GM13976 (cell line): ENCODE measurements at places on chromosomes 11 and 22.
A peak's percentile ranks its signal among the peaks of the same experiment; 100 is the strongest.

DNA sequence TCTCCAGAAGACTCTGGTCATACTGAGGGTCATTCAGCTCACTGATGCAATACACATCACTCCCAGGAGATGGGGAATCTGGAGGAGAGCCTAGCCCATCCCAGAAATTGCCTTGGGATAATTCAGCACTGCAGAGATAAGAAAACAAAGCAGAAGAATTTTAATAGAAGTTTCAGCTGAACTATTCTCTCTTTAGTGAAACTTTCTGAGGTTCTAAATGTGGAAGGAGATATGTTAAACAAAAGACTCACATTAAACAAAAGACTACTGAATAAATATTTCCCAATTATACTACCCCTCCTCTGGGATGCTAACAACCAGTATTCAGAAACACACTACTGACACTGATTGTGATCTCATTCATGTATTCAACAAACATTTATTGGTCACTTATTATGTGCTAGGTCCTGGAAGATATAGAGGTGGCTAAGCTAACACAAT is 47.8 kb downstream of the C2CD3 start:
- no peak for DNase-seq

DNA sequence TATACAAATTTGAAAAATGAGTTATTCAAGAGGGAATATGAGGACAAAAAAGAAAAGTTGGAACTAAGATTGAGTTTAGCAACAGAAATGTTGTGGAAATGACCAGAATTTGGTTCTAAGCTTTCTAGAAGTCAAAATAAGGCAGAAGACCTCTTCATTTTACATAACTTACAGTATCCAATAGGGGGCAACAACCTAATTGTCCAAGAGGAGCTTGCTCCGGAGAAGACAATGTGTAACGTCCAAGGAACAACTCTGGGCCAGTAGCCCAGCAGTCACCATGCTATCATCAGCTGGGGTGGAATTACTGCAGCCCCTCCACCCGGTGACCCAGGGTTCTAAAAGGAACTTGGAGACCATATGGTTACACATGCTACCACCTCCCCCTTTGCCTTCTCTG is 14.1 kb downstream of the CNTF start:
- no peak for DNase-seq

- DNase-seq = no peak
Observed at GRCh38 chr11:10500757-10501684, 40.0 kb downstream of the RNF141 start.

DNA sequence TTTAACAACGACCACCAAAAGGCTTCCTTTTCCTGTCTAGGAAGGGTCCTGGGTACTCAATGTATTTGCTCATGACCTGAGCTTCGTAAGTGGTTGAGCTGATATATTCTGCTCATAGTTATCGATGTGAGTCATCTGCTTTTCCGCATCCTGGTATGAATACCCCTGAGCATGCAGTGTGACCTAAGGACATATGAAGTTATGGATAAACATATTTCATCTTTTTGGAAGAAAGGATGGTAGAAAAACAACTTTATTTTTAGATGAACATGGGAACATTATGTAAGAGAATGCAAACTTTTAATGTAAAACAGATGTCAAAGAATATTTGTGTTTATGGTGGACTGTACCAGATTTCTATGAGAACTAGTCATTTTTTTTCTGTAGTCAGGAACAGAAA is 28.4 kb downstream of the TRPC6 start:
- DNase-seq = no peak

DNA sequence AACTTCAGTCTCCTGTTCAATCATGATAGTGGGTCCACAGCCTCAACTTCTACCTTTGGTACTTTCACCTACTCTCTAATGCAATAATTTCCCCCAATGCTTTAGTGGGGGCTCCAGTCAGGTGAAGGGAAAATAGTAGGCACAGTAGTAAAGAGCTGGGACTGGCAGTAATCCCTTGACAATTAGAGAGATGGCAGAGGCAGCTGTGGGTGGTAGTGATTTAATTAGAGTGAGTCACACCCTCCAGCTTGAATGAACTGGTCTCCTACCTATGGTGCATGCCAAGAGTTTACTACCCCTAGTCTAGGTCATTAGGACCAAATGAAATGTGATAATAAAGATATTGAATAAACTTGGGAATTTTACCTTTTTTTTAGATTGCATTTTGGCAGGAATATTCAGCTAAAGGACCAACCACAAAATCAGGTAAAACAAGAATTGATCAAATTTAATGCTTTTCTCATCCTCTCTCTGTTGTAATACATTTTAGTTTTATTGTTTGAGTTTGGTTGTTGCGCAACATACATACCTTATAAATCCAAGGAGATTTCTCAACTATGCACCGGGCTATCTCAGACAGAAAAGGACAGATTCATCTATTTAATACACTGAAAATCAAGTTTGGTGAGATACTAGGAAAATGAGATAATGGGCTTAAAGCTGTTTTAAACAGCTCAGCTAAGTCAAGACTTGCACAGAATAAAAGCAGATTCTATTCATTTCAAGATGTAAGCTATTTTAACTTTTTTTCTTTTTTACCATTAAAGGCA is 9.0 kb downstream of the PRRG4 start:
- DNase-seq = no peak

GRCh38 chr22:20777420-20778177 is 3.7 kb downstream of the SERPIND1 start:
- DNase-seq = no peak

GRCh38 chr11:95248666-95249467 is 17.9 kb upstream of the SESN3 start:
- DNase-seq = peak; percentile 16

DNA sequence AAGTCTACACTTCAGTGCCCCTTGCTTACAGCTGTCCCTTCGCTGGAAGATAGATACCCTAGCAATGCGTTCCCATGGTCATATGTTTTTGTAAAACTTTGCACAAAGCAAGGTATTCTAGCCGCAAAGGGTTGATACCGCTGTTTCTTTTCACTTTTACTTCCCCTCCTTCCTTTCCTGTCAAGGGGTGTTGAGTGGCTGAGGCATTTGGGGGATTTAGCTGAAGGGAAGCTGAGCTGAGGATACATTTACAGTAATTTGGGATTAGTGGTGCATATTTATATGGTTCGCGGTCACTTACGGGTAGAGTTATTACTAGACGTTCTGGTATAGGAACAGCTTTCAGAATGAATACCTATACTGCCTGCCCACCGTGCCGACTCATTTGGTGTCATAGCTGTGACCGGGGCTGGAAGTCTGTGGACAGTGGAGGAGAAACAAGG is 86.9 kb upstream of the WNT11 start:
- no peak for DNase-seq

- DNase-seq = no peak
Observed at GRCh38 chr22:47367993-47368945, 605.8 kb downstream of the TBC1D22A start.

GRCh38 chr22:25880524-25880923 is 138.5 kb downstream of the MYO18B start:
- DNase-seq = no peak

GRCh38 chr22:45426387-45426786 is 12.9 kb downstream of the RIBC2 start:
- no peak for DNase-seq

GRCh38 chr11:1157341-1157644 is 460 bp upstream of the MUC5AC start:
- DNase-seq = peak; percentile 24

DNA sequence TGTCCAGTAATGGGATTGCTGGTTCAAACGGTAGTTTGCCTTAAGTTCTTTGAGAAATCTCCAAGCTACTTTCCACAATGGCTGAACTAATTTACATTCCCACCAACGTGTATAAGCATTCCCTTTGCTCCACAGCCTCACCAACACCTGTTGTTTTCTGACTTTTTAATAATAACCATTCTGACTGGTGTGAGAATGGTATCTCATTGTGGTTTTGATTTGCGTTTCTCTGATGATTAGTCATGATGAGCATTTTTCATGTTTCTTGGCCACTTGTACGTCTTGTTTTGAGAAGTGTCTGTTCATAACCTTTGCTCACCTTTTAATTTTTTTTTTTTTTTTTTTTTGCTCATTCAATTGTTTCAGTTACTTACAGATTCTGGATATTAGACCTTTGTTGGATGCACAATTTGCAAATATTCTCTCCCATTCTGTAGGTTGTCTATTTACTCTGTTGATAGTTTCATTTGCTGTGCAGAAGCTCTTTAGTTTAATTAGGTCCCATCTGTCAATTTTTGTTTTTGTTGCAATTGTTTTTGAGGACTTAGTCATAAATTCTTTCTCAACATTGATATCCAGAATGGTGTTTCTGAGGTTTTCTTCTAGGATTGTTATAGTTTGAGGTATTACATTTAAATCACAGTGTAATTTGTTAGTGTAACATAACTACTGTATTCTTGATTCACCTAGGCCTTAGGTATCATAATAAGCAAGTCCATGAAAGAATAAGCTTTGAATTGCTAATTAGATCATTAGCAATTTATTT is 33.0 kb downstream of the CCDC34 start:
- no peak for DNase-seq

- peak; percentile 75 for DNase-seq
Observed at GRCh38 chr22:39253435-39254070, 8.8 kb upstream of the PDGFB start.

- DNase-seq = peak; percentile 58
Observed at GRCh38 chr22:19679522-19680101, 34.7 kb upstream of the SEPTIN5 start.

DNA sequence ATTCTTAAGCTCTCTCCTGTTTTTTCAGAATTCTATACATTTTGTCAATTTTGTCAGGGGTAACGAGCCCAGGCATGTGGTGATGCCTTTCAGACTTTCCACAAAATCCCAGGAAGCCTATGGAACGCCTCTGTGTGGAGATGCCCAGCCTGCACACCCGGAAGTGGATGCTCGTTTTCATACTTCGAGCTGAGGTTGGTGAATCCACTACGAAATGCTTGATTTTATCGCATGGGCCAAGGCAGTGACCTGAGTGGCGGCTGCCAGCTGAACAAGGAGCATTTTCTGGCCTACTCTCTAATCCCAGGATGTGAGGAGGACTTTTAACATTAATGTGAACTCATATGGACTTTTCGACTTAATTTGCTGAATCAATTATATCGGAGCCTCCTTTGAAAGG is 426.7 kb upstream of the B3GAT1 start:
- no peak for DNase-seq

GRCh38 chr11:34238966-34239365 is 118.8 kb downstream of the ABTB2 start:
- no peak for DNase-seq

DNA sequence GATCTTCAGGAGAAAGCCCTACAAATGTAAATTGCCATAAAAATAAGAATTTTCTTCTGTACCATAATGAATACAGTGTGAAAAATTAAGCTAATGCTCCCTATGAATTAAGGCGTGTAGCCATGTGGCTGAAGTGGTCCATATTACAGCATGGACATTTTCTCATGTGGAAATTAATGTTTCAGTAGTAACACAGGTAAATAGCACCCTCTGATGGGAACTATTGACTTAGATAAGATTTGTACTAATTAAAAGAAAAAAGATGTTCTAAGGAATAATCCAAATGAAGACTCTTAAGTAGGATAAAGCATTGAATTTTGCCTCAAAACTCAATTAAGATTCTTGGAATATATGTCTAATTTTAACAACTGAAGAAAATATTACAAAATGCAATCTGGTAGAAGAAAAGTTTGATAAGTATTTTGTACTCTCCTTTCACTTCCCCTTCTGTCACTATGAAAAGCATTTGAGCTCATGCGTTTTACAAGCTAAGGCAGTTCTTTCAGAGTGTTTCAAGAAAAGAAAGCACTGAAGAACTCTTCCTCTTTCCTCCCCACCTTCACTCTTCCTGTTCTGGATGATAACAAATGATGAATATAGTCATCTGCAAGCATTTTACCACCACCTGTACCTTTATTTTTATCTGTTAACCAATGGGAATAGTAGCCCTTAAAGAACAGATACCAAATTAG is 9.9 kb upstream of the OR8D2 start:
- peak; percentile 10 for DNase-seq

DNA sequence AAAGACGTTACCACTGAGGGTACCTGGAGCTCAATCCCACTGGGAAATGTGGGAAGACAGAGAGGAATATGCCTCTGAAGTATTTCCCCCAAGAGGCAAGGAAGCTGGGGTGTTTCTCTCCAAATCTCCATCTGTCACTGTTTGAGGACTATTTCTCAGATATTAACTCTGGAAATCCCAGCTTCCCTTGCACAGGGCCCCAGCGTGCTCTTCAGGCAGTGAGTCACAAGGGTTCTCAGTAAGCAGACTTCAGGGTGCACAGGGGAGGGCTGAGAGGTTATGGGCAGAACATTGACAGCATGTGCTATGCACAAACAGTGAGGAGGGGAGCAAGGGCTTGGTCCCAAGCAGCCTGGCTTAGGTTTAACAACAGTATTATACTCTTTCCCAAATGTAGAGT is 60.9 kb upstream of the EED start:
- DNase-seq = no peak

- DNase-seq = no peak
Observed at GRCh38 chr11:69425895-69426544, 55.4 kb upstream of the LINC01488 start.

- peak; percentile 73 for DNase-seq
Observed at GRCh38 chr11:75031771-75032549, 43.2 kb downstream of the NEU3 start.

DNA sequence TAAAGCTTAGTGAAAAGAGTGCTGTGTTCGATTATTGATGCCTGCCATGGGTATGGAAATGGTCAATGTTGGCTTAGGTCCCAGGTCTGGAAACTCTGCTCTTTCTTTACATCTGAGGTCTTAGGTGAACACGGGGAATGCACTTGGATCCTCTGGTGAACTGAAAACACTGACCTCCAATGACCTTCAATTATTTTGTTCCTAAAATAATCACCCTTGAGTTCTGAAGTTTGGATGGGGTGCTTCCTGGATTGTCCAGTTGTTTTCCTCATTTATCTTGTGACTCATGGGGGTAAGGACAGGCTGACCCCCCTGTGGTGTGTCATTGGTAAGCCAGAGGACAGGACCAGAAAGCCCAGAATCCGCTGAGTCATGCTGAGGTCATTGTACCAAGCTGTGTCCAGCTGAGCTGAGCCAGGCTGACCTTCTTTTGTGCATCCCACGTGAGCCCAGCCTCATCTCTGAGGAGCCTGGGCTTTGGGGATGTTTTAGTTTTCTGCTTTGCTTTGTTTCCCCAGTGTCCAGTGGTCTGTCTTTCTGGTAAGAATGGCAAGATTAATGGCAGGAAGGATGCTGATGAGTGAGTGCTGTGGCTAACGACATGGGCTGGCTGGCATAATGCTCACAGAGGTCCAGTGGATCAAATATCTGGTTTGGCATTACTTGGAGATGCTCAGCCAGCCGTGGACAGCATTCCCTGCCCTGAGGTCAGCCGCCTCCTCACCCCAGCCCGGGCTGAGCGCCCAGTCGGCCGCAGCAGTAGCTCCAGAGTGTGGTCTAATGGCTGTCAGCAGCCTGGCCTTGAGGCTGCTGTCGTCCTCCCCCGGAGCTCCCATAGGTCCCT is 35.6 kb downstream of the AMPD3 start:
- no peak for DNase-seq

DNA sequence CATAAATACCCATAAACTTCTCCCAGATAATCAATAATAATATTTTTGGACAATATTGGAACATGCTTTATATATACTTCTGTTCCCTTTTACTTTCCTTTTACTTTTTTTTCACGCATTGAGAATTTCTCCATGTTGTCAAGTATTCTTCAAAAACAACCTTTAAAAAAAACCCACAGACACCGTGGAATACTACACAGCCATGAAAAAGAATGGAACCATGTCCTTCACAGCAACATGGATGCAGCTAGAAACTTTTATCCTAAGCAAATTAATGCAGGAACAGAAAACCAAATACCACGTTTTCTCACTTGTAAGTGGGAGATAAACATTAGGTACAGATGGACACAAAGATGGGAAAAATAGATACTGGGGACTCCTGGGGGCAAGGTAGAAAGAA is 854.7 kb downstream of the TBC1D22A start:
- no peak for DNase-seq

- no peak for DNase-seq
Observed at GRCh38 chr11:93082900-93083299, 113.4 kb downstream of the MTNR1B start.
